Dermis microvascular lymphatic vessel endothelial cell (primary cell): ENCODE measurements at places on chromosomes 2 and 18.

GRCh38 chr2:212173331-212173730 is 365.3 kb downstream of the ERBB4 start:
- DNase-seq: no peak

- DNase-seq: no peak
Measured at GRCh38 chr2:154692927-154693326, 5.6 kb upstream of the KCNJ3 start.

DNA sequence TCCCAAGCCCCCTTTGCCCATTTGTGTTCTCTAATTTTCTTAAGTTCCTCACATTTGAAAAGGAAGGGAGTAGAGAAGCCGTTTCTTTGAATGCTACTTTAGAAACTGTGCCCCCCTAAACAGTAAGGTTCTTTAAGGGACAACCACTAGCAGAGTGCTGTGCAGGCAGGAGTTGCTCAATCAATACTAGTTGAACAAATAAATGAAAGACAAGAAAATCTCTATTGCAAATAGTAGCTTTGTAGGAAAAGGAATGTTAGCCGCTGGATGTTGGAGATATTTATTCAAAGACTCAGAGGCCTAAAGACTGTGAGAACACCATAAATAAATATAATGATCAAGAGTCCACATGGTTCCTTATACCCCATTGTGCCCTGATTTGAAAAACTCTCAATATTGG is 119.8 kb upstream of the SMAD7 start:
- no peak for DNase-seq

DNA sequence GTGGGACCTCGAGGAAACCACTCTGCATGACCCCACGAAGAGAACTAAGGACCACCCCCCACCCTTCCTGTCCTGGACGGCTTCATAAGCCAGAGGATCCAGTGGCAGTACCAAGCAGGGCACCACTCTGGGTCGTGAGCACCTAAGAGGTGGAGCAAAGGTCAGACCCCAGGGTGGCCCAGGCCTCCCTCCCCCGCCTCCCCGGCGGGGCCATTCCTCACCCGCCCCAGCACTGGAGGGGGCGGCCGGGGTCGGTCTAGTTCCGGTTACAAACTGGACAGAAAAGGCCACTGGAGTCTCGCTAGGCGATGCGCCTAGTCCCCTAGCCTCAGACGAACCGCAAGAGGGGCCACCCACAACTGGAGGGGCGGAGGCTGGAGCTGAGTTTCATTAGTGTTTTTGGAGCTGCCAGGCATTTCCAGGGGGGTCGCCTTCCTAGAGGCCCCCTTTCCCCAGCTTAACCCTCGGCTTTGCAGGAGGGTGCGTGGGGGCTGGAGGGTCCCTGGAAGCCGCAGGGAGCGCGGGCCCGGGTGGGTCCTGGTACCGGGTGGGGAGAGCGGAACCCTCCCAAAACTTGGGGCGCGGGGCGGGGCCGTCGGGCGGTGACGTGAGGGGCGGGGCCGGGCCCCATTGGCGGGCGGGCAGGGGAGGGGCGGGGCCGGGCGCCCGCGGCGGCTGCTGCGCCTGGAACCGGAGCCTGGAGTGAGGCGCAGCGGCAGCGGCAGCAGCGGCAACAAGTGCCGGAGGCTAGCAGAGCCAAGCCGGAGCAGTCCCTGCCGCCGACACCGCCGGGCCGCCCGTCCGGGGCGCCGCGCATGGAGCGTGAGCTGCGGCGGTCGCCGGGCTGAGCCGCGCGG is at the start of gene B3GNT2:
Gene B3GNT2, plus strand, starts transcription at position 695 of the 857 bp plus-strand sequence. CDS start 26,106 bp downstream, outside the sequence.
- peak; percentile 17 for DNase-seq

DNA sequence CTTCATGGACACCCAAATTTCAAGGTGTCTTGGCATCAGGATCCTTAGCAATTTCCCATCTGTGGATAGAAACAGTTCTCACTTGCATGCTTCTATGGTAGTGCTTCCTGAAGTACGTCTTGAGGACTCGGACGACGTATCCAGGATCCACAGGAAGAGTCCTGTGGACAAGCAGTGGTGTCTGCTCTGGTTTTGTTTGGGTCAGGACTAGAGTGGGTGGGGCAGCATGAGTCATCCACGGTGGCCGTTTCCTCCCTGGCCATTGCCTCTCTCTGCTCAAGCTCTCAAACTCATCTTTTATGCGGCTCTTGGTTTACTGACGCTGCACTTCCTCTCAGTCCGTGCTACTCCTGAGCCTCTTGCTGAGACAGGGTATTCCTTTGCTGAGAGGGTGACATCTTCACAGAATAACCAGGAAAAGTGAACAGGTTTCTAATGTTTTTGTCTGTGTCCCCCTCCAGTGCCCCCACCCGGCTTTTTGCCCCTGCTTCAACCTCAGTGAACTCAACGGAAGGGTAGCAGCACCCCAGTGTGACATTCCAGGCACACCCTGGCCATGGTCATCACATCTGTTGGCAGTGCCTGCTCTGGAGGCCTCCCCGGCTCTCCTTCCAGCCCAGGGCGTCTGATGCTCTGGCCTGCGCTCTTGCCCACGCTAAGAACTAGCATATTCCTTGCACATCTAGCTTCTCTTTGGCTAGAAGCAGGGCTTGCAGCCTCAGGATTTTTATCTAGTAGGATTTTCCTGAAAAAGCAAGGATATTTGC is 62.2 kb downstream of the ARMC9 start:
- DNase-seq: peak; percentile 30

- DNase-seq: peak; percentile 52
Measured at GRCh38 chr2:224819075-224819474, 102.9 kb upstream of the CCDC195 start.

DNA sequence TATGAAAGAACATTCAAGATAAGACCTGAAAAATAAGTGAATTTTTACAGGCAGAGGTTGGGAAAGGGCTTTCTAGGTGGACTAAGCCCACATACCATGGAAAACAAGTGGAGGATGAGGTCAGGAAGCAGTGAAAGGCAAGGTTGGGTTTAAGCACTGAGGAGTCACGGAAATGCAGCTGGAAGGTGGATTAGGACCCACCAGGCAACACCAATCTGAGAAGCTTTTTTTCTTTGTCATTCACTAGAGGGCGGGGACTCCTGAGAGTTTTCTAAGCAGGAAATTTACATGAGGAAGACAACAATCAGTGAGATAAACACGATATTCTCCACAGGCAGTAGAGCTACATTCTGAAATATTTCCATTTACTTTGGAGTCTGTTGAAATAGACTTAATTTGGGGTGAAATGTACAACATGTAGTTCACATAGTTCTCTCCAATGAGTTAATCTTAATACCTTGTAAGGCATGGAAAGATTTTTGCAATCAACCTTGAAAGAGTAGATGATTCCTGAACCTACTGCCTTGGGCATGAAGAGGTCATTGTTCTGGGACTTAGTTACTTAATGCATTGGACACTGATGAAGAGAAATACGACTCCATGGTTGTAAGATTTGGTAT is 40.7 kb downstream of the VIT start:
- no peak for DNase-seq

DNA sequence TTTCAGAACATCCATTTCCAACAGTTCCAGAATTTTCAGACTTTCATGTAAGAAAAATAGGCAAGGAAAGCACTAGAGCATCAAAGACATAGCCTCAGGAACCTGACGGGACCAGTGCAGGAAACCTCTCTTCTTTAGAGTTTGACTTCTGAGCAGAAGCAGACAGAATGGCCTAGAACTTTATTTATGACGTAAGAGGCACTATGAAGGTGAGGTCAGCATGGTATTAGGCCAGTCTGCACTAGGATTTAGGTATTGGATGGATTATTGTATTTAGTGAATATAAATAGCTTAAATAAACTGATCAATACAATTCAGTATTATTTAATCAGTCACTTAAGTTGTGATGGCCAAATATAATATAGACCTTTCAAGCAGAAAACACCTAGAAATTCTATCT is 117.6 kb downstream of the CYRIA start:
- DNase-seq: no peak

GRCh38 chr2:174788291-174788929 is 24.1 kb upstream of the CHRNA1 start:
- no peak for DNase-seq

DNA sequence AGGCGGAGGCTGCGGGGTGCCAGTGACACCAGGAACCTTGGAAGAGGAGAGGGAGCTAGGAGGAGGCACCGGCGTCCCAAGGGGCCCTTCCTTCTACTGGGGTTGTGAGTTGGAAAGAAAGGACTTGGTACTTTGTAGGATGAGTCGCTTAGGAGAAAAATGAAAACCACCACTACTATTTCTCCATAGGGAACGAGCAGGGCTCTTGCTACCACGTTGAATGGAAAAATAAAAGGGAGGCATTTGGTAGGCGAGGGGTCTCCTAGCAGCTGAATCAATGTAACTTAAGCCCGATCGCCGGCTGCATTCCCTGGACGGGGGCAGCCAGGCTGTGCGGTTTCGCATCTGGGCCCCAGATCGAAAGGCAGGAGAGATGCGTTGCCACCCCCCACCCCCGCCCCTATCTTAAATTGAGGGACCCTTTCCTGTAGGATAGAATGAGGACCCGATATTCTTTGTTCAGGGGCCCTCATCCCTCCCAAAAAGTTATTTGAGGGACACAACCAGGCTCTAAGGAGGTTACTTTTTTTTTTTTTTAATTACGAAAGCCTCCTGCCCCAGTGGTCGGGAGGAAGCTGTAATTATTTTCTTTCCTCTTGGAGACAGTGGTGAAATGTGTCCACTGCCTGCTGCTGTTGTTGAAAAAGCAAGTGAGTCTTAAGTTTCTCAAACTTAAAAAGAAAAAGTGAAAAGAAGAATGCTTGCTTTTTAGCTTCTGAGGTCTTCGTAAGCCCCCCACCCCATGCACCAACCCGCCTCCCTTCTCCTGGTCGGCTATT is 1.3 kb downstream of the IGFBP2 start:
- no peak for DNase-seq

DNA sequence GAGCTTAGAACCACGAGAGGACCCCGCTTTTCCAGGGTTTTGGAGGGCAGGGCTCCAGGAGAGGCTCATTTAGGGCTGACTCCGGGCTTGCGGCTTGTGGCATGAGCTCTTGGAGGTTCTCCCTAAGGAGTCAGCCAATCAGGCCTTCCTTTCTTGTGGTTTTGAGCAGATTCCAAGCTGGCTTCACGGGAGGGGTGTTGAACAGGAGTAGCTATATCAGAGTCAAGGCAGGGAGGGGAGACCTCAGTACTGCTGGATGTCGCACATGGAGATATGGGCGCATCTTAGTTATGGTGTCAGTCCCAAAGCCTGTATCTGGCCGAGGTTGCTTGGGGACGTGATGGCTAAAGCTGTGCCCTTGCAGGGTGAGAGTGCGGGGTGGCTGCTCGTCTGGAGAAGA is 98.6 kb downstream of the AGAP1 start:
- DNase-seq: no peak

DNA sequence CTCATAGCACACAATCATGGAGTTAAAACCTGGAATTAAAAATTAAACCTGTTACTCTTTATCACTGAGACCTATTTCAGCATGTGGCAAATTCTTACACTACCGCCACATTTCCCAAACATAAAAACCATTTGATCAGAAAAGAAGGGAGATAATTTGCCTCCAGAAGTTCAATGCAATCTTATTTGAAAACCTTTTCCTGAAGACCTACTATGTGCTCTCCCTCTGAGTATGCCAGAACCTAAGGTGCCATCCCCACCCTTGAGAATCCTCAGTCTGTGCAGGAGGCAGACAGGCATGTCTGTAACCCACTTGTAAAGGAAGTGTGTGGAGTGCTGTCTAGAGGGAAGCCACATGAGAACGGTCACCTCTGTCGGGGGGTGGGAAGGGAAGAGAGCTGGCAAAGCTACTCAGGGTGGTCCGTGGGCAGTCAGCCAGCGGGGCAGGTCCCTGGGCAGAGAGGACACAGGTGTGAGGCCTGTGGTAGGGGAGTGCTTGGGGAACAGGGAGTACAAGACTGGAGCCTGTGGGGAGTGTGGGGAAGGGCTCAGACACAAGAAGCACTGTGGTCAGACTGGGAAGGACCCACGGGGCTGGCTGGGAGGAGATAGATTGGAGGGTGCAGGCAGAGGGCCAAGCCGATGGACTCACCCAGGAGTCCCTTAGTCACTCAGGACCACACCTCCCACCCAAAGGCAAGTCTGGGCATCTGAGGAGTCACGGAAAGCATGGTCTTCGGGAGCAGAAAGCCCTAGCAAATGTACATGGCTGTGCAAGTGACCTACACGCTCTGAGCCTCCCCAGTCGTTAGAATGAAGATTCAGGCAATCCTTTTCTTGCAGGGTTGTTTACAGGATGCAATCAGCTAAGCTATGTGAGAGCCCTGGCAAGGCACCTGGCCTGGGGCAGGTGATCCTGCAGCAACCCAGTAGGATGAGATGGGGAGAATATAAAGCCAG is 22.8 kb downstream of the CRACDL start:
- no peak for DNase-seq

GRCh38 chr2:69694894-69695849 is 46.8 kb upstream of the ANXA4 start:
- peak; percentile 70 for DNase-seq

GRCh38 chr2:205692104-205692503 is 9.8 kb downstream of the NRP2 start:
- no peak for DNase-seq

- peak; percentile 7 for DNase-seq
Measured at GRCh38 chr2:136527560-136527959, 237.8 kb upstream of the THSD7B start.

DNA sequence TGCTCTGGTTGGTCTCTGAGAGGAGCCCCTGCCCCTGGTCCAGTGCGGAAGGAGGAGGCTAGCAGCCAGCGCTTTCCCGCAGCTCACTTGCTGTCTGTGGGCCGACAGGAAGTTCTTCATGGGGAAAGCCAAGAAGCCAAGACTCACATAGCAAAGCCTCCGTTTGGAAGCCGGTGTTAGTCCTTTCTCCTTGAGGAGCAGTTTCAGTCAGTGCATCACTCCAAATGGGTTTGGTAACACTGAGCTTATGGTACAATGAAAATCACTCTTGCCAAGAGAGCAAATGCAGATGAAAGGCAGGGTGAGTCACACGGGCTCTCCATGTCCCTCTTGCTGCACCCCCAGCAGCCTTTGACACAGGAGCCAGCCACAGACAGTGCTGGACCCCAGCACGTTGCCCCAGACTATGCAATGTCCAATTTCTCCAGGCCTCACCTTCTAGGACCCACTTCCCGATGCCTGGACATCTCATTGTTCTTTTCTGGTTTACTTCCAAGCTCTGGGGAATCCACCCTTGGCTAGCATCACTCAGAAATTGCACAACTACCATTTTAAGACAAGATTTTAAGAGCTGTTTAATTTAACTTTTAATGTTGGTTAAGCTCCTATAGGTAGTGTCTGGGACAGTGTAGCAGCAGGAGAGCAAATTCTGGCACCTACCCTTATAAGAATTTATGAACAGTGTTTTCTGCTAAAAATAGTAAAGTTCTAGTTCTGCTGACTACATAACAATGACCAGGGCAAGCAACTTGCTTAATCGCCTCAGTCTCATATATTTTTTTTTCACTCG is 174.9 kb downstream of the ASB1 start:
- DNase-seq: no peak
